ENCODE measurements at places on chromosomes 5 and 9.

DNA sequence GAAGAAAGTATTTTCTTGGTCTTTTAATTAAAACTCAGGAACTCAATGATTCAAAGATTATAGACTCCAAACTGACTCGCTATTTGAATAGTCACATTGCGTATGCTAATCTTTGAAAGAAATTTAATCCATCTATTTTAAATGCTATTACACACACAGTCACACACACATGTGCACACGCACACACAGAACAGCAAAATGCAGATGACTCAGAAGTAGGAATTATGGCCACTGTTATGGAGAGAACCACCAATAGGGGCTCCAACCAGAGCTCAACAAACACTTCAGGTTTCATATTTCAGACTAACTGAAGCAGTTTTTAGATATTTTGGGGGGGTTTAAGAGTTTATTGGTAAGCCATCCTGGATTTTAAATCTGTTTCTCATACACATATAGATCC is 1917.9 kb downstream of the EFNA5 start:
- DNase-seq = no peak

DNA sequence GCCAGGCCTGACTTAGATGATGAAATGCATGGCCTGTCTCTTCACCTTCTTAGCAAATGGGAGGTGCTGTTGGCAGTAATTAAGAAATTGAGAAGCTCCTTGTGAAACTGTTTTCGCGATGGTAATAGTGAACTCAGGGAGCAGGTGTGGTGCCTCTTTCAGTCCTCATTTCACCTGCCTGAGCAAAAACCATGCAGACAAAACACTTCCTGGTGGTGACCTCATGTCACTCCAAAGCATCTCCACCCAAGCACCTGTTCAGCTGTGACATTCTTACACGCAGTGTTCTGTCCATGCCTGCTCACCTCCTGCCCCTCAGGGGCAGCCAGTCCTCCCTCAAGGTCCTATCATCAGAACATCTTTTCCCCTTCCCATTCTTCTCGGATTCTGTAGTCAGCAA is 146.5 kb downstream of the CD180 start:
- DNase-seq = no peak

- DNase-seq = no peak
Measured at GRCh38 chr5:164950927-164951326, 1445.5 kb downstream of the MAT2B start.

GRCh38 chr5:16784843-16785791 is 151.0 kb downstream of the MYO10 start:
- DNase-seq = no peak

DNA sequence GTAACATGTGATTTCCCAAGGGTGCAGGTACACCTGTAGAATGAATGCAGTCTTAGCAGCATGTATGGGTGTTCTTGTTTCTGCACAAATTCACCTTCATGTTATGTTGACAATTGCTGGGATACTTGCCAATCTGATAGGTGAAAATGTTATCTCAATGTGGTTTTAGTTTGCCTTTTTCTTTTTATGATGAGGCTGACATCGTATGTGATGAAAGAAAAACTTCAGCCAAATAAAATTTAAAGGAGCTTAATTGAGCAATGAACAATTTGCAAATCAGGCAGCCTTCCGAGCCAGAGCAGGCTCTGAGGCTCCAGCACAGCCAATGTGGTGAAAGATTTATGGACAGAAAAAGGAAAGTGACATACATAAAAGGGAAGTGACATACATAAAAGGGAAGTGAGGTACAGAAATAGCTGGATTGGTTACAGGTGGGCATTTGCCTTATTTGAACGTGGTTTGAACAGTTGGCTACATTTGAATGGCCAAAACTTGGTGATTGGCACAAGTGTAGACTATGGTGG is 10.5 kb downstream of the TAL2 start:
- no peak for DNase-seq

DNA sequence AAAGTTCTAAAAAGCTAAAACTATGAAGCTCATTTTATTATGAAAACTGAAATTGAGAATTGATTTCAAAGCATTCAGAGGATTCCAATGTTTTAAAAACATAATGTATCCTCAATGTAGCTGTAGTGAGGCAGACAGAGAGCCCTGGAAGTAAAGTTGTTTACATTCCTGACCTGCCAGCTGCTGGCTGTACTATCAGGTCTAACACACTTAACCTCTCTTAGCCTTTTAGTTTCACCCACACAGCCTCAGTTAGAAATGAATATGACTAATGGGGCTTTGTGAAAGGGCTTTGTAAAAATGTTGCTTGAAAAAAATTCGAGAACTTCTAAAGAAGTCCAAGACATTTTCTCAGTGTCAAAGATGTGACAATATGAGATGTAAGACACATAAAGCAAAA is 122.6 kb downstream of the FBXL17 start:
- peak; percentile 53 for DNase-seq

GRCh38 chr9:132244582-132245455 is 83.0 kb downstream of the NTNG2 start:
- no peak for DNase-seq

DNA sequence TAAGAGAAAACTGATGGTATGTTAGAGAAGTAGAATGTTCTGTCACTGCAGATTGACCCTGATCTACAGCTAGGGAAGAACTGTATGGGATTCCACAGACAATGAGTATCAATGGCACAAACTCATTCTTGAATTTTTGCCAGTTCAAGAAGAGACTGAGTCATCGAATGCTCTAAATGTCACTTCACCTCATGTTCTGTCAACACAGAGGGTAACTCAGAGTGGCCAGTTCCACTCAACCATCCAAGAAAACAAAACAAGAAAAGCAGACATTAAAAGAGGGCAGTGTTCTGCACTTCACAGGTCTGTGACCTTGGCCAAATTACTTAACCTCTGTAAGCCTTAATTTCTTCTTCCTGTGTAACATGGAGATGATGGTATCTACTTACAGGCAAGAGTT is 132.2 kb upstream of the HMHB1 start:
- DNase-seq = peak; percentile 35

- DNase-seq = no peak
Measured at GRCh38 chr5:2261004-2261703, 378.4 kb upstream of the IRX4 start.

DNA sequence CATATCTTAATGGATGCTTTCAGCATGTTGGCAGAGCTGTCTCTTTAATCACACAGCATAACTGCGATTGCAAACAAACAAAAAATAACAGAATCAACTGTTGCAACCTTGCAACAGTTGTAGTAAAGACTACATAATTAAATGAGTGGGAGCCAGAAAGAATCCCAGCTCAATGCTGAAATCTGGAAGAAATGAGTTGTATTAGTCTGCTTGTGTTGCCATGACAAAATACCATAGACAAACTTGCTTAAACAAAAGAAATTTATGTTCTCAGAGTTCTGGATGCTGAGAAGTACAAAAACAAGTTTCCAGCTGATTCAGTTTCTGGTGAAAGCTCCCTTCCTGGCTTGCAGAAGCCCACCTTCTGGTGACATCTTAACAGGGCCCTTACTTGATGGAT is 260.9 kb upstream of the TUSC1 start:
- peak; percentile 45 for DNase-seq

- DNase-seq = no peak
Measured at GRCh38 chr5:158435161-158435616, 576.2 kb upstream of the CLINT1 start.
